H1 (cell line): ENCODE measurements at places on chromosomes 1 and 21. TPM values are rescaled to one million over a fixed set of nuclear protein-coding genes. Genes with fewer than 3 reads are reported as not detected.

DNA sequence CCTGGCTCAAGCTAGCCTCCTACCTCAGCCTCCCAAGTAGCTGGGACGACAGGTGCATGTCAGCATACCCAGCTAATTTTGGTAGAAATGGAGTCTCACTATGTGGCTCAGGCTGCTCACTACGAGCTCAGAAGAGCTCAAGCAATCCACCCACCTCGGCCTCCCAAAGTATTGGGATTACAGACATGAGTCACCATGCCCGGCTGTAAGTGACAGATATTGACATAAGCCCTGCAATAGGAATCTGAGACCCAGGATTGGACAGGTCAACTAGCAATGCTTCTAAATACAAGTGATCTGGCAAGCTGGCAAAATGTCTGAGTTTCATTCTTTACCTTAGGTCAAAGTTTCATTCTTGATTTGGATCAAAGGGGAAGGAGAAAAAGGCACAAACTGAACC is 40.5 kb upstream of the H6PD start:
- H3K27me3 ChIP-seq: peaks cover 14% of the 10 kb centered on the region
- no peak overlapping the region for H3K4me3 ChIP-seq
- no peak overlapping the region for H3K27ac ChIP-seq
- H3K4me1 ChIP-seq: peaks cover 5% of the 10 kb centered on the region

GRCh38 chr1:12177999-12178441 is 11.2 kb downstream of the TNFRSF1B start:
- H3K27me3 ChIP-seq: no peaks in the 10 kb centered on the region
- peaks cover 3% of the 10 kb centered on the region; the same call in 1 of the 2 replicates for H3K4me1 ChIP-seq
- H3K27ac ChIP-seq: no peak overlapping the region
- no peak overlapping the region for H3K4me3 ChIP-seq
- H3K36me3 ChIP-seq: no peaks in the 10 kb centered on the region

DNA sequence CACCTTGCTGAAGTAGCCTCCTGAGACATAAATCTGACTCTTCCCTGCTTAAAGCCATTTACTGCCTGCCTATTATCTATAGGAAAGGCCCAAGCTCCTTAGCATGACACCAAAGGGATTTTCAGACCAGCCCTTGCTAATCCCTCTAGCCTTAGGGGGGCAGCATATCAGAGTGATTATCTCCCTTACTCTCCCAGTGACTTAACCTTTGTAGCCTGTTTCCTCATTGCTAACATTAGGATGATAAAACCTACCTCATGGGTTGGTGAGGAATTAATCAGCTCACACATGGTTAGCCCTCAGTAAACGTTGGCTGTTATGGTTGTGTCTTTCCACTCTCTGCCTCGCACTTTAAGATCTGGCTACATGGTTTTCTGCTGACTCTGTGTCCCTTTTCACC is 70.1 kb downstream of the ROR1 start:
- H3K27ac ChIP-seq: no peak overlapping the region

GRCh38 chr1:39021426-39021825 is 4.7 kb upstream of the NDUFS5 start:
- H3K27me3 ChIP-seq: no peaks in the 10 kb centered on the region
- peaks cover 5% of the 10 kb centered on the region; the same call in 1 of the 2 replicates for H3K4me1 ChIP-seq
- no peaks in the 10 kb centered on the region for H3K36me3 ChIP-seq
- no peak overlapping the region for H3K4me3 ChIP-seq

The NUAK2 gene
- 12.7 and 12.9 TPM in 2 replicates for total RNA-seq

GRCh38 chr21:25281134-25281533 is 326.1 kb downstream of the MRPL39 start:
- H3K4me3 ChIP-seq: no peak overlapping the region
- H3K36me3 ChIP-seq: no peaks in the 10 kb centered on the region
- no peak overlapping the region for H3K27ac ChIP-seq
